GM19239 (cell line): ENCODE measurements at places on chromosomes 5 and 9.
A peak's percentile ranks its signal among the peaks of the same experiment; 100 is the strongest.

GRCh38 chr9:75242426-75242825 is 154.1 kb downstream of the OSTF1 start:
- DNase-seq: no peak

- DNase-seq: no peak
Observed at GRCh38 chr9:126383406-126384046, 56.9 kb downstream of the MVB12B start.

DNA sequence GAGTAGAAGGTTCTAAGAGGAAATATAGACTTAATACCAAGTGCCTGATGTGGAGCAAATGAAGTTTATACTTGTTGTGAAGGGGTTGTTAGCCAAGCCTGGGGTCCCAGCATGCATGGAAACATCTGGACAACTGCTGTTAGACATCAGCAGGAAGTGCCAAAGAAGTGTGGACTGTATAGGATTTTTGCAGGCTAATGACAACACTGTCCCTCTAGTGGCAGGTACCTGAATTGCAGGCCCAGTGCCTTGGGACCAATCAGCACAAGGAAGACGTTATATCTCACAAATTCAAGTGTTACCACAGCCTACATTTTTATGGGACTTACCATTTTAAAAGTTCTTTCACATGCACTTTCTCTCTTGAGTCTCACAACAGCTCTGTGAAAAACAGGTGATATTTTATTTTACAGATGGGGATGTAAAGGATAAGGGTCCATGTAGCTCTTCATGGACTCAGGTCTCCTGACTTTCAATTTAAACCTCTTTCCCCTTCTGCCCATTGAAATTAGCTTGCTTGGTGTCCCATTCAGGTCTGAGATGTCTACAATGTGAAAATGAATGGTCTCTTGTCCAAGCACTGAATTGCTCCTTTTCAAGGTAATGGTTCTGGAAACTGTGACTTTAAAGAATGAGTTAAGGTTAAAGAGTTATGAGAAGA is 89.0 kb upstream of the MAP1B start:
- DNase-seq: peak; percentile 25

GRCh38 chr5:32521481-32521880 is 63.9 kb upstream of the SUB1 start:
- DNase-seq: no peak

DNA sequence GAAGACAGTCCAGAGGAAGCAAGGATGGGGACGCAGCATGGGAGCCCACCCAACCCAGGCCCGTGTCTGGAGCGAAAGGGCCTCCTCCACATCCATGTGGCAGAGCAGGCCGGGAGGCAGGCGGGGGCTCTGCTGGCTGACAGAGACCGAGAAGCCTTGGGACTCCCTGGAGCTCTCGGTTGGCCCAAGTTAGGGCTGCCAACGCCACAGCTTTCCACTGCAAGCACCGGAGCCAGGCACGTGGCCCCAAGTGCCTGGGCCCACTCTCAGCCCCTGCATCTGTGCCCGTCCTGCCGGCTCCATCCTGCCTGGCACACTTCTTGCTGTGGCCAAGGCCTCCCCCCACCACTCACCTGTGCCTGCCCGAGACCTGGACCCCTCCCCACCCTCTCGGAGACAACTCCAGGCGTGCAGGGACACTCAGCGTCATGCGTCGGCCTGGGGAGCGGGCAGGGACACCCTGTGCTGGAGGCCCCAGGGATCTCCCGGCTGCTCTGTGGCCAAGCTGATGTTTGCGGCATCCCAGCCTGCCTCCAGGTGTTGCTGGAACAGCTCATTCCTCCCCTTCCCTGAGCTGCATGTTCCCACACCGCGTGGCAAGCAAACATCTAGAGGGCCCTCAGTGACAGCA is 31.5 kb downstream of the SLC6A3 start:
- no peak for DNase-seq

DNA sequence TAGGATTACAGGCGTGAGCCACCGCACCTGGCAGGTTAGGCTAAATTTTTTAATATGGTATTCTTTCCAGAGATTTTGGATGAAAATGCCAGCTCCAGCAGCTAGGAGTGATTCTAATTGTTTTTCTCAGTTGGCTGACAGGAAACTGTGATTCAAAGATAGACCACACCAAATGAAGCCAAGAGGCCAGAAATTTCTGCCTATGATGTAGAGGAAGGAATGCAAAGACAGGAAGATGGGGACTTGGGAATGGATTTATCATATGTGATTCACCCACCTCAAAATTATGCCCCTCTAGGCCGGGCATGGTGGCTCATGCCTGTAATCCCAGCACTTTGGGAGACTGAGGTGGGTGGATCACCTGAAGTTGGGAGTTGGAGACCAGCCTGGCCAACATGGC is 53.3 kb downstream of the UGCG start:
- no peak for DNase-seq

DNA sequence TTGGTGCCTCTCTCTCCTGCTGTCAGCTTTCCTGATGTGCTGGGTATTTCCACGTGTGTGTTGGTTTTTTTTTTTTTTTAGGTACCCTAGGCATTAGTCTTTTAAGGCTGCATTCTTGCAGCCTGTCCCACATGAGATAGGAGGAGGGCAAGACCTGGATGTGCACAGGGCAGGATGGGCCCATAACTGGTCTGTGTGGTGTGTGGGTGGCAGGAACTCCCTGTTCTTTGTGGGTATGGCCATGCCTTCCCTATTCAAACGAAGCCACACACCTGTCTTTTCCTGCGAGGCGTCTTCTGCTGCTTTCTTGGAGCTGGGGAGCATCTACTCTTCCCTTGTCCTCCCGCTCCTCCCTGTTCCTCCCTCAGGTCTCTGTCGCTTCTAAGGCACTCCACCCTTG is 6.8 kb downstream of the SYK start:
- DNase-seq: no peak

- no peak for DNase-seq
Observed at GRCh38 chr9:9919174-9919775, 693.5 kb downstream of the PTPRD start.

- no peak for DNase-seq
Observed at GRCh38 chr5:173858670-173859407, 29.3 kb upstream of the CPEB4 start.
